ENCODE measurements at places on chromosomes 1 and 21.

DNA sequence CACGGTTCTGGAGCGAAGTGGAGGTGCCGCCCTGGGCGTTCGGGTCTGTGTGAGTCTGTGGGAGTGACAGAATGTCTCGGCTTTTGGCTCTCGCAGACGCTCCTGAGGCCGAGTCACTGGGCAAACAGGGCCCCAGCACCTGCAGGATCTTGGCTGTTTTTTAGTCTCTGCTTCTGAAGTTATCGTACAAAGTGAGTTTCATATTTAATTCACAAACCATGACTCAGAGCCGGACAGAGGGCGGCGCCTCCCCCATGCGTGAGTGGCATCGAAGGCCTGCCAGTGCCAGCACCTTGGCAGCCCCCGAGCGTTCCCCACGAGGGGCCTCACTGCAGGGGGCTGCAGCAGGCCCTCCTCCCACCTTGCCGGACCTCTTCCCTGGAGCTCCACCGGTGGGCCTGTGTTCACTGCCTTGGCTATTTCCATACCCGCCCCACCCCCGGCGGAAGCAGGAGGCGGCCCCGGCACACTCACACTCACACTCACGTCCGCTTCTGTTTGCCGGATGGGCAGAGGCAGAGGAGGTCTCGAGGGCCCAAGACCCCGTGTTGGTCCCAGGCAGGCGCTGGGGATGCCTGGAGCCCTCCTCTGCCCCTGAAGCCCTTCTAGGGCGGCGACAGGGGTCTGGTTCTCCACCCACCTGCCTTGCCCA lies 56.3 kb downstream of the MORN1 start:
- no peak for DNase-seq

DNA sequence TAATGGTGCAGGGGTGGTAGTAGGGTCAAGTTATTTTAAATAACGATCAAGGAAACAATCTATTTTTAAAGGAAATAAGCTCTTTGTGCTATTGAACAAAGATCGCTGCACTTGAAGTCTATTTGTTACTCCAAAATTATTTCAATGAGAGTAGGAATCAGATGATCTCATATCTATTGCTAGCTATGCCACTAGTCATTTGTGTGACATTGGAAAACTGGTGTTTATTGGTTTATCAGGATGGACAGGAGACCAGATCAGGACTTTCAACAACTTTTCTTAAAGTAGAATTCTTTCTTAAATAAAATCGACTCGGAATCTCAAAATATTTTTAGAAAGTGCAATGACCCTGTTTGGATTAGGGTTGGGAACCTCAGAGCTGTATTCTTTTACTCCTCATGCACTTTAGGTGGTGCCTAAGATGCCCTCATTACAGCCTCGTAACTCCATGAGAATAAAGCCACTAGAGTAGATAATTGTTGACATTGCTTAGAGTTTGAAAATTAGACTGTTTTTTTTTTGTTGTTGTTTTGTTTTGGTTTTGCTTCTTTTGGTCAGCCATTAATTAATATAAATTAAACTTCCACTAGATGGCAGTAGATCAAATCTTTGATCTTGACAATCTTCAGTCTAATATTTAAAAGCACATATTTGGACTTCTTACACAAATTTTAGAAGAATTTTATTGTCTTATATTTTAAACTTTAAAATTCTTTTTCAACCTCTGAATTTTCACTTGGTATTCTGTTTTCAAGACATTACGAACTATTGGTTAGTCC lies 352.4 kb downstream of the USP25 start:
- no peak for DNase-seq

GRCh38 chr1:209207126-209207700 lies 376.3 kb upstream of the CAMK1G start:
- DNase-seq: no peak

DNA sequence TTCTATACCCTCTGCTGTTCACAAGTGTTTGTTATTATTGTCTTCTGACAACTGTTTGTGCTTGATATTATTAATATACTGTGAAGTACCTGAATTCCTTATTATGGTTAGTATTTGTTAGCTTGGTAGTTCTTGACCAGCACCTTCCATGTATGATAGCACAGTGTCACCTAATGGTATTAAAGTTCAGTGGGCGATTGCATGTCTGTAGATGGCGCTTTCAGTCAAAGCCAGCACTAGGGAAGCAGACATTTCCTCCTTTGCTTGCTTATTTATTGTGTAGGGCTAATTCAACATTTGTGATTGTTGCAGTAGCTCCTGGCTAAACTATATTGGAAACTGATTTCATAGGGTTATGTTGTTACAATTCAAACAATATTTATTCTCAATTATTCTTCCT lies 218.0 kb downstream of the ZP4 start:
- DNase-seq: no peak

GRCh38 chr1:162654915-162655620 lies 22.8 kb downstream of the DDR2 start:
- no peak for DNase-seq

GRCh38 chr1:175742790-175743459 lies 470 bp downstream of the TNR start:
- no peak for DNase-seq

DNA sequence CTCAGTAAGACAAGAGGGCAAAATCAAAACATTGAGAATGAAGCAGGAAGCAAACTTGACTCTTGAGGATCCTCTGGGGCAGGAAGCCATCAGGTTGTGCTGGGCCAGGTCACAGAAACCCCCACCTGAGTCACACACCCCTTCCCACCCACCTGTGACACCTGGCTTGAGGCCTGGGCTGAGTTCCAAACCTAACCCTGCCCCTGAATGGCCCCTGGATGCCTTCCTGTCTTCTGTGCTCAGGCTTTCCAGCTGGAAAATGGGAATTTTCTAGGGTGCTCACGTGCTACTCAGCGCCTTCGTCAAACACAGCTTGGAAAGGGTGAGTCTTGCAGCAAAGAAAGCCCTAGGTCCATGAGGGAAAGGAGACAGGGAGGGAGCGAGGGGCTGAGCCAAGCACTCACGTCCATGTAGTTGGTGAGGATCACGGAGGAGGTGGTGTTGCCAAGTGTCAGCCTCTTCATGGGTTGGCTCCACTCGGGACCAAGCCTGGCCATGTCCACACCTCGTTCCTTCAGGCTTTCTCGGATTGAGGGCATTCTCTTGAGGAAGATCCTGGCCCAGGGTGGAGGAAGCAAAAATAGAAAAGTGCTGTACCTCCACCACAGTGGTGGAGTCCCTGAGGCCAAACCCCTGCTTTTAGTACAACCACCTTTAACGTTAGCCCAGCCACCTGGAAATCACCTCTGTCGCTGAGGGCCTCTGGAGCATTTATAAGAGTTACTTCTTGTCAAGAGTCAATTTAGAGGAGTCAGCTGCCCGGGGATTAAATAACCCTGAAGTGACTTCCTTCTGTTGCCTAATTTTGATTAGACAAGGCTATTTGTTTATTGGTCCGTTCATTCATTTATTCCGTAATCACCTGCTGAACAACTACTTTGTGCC lies 4.3 kb downstream of the REN start:
- DNase-seq: no peak

- no peak for DNase-seq
These were observed 178.9 kb upstream of the CAMK1G start for GRCh38 chr1:209404577-209404976.

- no peak for DNase-seq
These were observed 8.9 kb downstream of the MAP1LC3C start for GRCh38 chr1:241990040-241990439.

DNA sequence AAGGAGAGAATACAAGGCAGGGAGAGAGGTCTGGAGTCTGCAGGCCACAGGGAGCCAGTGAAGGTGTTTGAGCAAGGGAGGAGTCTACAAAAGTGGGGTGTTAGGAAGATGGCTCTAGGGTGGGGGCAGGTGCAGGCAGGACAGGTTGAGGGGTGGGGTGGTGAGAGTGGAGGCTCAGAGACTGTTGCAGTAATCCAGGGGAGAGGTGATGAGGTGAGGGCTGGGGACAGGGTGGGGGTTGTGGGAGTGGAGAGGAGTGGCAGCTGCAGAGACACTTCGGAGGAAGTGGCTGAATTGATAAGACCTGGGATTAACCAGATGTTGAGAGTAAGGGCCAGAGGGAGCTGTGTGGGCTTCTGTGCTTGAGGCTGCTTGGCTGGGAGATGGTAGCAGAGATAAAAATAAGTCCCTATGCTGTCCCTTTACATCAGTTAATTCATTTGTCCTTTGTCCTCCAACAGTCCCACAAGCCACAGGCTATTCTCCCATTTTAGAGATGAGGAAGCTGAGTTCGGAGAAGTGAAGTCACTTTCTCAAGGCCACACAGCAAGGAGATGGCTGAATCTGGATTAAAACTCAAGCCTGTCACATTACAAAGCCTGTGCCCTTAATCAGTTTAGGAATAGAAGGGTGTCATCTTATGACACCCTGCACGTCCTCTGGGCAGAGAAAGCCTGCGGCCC lies 54.8 kb upstream of the SYNC start:
- DNase-seq: no peak

DNA sequence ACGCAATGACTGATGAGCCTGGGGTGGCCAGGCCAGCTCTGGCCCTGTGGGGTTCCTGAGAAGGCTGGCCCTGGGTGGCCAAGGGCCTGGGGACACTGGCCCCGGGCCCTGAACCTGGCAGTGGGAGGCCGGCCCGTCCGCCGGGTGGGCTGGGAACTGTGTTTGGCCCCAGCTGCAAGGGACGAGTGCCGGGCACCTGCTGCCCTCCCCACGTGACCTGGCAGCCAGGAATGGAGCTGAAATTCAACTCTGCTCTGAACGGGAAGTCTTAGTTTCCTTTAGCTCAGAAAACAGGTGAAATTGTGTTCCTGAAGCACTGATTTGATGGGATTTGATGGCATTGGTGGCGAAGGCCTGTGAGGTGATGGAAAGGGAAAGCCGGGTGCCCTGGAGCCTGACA lies 8.2 kb upstream of the TTLL10 start:
- no peak for DNase-seq

DNA sequence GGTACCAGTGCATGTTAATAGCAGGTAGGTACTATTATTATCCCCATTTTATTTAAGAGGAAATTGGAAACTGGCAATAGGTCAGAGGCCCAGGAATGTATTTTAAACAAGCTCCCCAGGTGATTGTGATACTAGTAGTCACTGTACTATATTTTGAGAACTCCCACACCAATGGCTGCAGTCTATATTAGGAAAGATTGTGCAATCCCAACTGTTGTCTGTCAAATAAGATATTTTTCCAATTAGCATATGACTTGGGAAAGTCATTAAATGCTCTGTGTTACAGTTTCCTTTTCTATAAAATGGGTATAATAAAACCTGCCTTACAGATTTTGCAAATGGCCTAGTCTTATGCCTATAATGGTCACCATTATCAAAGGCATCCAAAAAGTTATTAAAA lies 94.2 kb upstream of the DMRTA2 start:
- no peak for DNase-seq

DNA sequence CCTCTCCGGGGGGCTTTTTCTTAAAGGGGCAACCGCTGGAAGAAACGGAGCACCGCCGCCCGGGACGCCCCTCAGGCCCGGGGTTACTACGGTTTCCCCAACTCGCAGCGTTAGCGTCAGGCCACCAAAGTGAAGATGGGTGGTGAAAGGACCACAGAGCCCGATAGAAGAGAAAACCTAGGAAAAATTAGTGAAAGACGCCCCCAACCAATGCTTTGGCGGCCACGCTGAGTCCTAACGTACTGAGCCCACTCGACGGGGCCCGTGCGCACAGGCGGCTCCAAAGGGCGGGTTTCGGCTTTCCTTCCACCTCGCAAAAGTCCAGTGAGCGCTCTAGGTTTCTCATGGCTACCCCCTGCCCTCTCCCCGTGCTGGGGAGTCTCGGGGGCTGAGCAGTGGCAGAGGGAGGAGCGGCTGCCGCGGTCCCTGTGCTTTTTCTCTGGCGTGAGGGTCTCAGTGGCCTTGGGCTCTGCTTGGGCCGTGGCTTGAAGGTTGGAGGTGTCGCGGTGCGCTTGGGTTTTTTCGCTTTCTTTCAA lies 12.2 kb upstream of the SPEN start:
- no peak for DNase-seq

- DNase-seq: no peak
These were observed 136.9 kb downstream of the BARHL2 start for GRCh38 chr1:90580176-90580575.

- DNase-seq: peak; percentile 82
These were observed 19.5 kb downstream of the STK40 start for GRCh38 chr1:36366091-36366661.

- DNase-seq: no peak
These were observed 52.4 kb upstream of the LRRC8B start for GRCh38 chr1:89472253-89472652.

- DNase-seq: no peak
These were observed 560.2 kb upstream of the ZRANB2 start for GRCh38 chr1:71640998-71641397.

GRCh38 chr21:38820471-38821239 lies 14.9 kb downstream of the ETS2 start:
- DNase-seq: no peak

GRCh38 chr1:32454726-32455125 lies 10.1 kb upstream of the ZBTB8B start:
- no peak for DNase-seq

DNA sequence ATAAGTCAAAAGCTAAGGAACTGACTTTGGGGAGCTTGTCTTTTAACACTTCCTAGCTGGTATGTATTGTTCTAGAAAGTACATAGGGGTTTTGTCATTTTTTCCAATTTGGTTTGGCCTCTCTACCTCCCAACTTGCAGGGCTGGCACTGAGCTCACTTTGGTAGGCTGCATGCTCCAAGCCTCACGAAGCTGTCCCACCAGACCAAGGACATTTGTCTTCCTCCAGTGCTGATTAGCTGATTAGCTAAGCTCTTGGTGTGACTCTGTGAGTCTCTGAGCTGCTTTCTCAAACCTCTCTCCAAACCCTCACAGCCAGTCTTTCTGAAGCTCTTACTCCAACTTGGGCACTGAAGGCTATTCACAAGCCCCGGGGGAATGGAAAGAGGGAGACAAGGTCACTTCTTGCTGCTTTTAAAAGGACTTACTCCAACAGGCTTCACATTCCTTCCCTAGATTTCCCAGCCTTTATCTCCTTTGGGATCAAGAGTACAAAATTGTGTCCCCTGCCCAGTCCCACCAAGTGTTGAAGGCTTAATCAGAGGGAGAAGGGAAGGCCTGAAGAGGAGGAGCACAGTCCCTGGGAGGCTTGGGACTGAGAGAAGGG lies 893 bp upstream of the CFAP45 start:
- no peak for DNase-seq

DNA sequence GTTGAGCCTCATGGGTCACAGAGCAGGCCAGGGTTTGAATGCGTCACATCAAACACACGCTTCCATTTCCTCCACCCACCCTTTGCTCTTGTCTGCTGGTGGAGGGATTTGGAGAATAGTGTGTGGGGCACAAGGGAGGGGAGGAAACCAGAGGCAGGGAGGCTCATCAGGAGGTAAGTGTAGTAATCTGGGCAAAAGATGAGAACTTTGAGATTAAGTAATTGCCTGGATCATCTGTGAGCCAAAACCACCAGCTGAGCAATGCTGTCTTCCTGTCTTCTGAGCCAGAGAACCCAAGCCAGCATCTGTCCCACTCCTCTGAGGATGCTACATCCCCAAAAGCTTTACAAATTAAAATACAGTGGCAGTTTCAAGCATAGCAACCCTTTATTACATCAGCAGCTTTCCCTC lies 45.2 kb downstream of the C8B start:
- DNase-seq: no peak

DNA sequence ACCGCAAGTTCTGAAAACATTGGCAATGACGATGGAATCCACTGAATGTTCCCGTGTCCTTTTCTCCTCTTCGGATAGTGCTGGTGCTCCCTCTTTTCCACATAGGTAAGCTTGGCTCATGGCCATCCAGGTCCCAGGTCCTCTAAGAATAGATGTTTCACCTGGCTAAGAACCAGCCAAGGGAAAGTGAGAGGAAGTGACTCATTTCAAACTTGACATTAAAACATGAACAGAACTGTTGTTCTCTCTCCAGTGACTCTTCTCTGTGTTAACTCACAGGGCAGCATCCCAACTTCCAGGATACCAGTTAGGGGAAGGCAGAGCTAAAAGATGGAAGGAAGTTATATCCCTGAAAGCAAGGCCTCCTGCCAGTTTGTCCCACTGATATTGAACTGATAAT lies 493.8 kb upstream of the CHRM3 start:
- no peak for DNase-seq

All from T-helper 2 cell (primary cell).